CD8-positive, alpha-beta memory T cell (primary cell): ENCODE measurements at places on chromosomes 12 and 14. TPM values are rescaled to one million over a fixed set of nuclear protein-coding genes. Genes with fewer than 3 reads are reported as not detected.

GRCh38 chr12:96343347-96343954, 56.8 kb downstream of the CDK17 start:
- no peak overlapping the region for H3K4me3 ChIP-seq
- H3K27ac ChIP-seq: no peak overlapping the region
- peaks cover 35% of the 10 kb centered on the region for H3K4me1 ChIP-seq

- H3K27ac ChIP-seq: no peak overlapping the region
- no peak overlapping the region for H3K4me3 ChIP-seq
- H3K27me3 ChIP-seq: no peaks in the 10 kb centered on the region
- peak; percentile 15 for DNase-seq
- peaks cover 5% of the 10 kb centered on the region for H3K4me1 ChIP-seq
Observed at GRCh38 chr12:106841510-106842302, 67.2 kb downstream of the RIC8B start.

GRCh38 chr12:12592930-12593329, 18.7 kb upstream of the CREBL2 start:
- DNase-seq: no peak
- H3K27ac ChIP-seq: no peak overlapping the region
- H3K4me3 ChIP-seq: no peak overlapping the region
- no peaks in the 10 kb centered on the region for H3K4me1 ChIP-seq
- no peaks in the 10 kb centered on the region for H3K36me3 ChIP-seq
- H3K27me3 ChIP-seq: no peaks in the 10 kb centered on the region

DNA sequence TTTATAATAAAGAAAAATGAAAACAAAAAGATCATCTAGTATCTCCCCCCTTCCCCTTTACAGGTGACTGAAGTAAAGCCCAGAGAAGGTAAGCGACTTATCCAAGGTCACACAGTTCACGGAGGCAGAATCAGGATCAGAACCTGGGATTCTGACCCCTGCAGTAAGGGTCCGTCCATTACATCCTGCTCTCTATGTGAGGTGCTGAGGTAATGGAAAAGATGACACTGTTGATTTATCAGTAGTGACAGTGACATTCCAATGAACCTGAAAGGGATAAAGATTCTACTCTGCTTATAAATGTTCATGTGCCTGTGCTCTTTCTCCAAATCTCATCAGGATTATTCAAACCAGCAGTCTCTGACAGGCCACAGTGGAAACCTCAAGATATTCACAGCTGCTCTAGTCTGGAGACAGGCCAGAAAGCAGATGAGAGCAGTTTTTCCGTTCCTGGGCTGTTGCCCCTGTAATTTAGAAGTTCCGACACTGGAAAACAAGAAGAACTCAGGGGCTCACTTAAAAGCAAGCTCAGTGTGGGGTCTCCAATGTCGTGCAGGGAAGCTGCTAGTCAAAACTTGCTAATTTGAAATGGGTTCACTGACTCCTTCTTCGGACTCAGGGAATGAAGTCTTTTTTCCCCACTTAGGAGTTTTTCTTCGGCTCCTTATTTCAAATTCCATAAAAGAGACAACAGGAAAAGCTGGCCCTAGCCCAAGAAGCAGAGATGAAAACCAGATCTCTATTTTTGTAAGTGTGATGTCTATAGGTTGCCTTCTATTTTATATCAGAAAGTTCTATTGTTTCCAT, 131.8 kb upstream of the EEA1 start:
- H3K36me3 ChIP-seq: no peaks in the 10 kb centered on the region
- DNase-seq: no peak
- no peak overlapping the region for H3K27ac ChIP-seq
- no peaks in the 10 kb centered on the region for H3K27me3 ChIP-seq

GRCh38 chr14:54667026-54667744, 100.3 kb downstream of the SAMD4A start:
- peaks cover 23% of the 10 kb centered on the region for H3K27me3 ChIP-seq
- H3K4me1 ChIP-seq: peaks cover 16% of the 10 kb centered on the region
- no peak overlapping the region for H3K27ac ChIP-seq
- H3K4me3 ChIP-seq: no peak overlapping the region

- H3K27ac ChIP-seq: no peak overlapping the region
- no peaks in the 10 kb centered on the region for H3K4me1 ChIP-seq
- no peaks in the 10 kb centered on the region for H3K36me3 ChIP-seq
- H3K4me3 ChIP-seq: no peak overlapping the region
- H3K27me3 ChIP-seq: no peaks in the 10 kb centered on the region
Observed at GRCh38 chr14:104923640-104924420, 849 bp upstream of the PLD4 start.

The GYS2 gene
- not detected for total RNA-seq

GRCh38 chr12:26327975-26328644, 132.7 kb downstream of the SSPN start:
- H3K27ac ChIP-seq: no peak overlapping the region
- H3K4me1 ChIP-seq: no peaks in the 10 kb centered on the region
- no peak for DNase-seq
- no peaks in the 10 kb centered on the region for H3K36me3 ChIP-seq
- H3K4me3 ChIP-seq: no peak overlapping the region
- H3K27me3 ChIP-seq: no peaks in the 10 kb centered on the region

DNA sequence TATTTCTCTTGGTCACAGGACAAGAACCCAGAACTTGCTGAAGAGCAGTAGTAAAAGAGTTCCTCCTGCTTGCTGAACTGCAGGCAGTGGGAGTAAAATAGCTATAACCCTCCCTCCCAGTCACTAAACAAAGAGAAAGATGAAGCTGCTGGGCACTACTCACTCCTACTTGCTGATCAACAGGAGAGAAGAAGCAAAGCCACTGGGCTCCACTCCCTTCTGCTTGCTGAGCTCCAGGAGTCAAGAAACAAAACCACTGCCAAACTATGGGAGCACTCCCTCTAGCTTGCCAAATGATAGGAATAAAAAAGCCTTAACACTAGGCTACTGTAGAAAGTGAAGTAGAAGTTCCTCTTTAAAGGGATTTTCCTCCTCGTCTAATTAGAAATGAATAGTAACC, 155.3 kb downstream of the RASSF9 start:
- no peaks in the 10 kb centered on the region for H3K36me3 ChIP-seq
- H3K27me3 ChIP-seq: no peaks in the 10 kb centered on the region
- no peak overlapping the region for H3K27ac ChIP-seq
- no peak overlapping the region for H3K4me3 ChIP-seq
- DNase-seq: no peak

DNA sequence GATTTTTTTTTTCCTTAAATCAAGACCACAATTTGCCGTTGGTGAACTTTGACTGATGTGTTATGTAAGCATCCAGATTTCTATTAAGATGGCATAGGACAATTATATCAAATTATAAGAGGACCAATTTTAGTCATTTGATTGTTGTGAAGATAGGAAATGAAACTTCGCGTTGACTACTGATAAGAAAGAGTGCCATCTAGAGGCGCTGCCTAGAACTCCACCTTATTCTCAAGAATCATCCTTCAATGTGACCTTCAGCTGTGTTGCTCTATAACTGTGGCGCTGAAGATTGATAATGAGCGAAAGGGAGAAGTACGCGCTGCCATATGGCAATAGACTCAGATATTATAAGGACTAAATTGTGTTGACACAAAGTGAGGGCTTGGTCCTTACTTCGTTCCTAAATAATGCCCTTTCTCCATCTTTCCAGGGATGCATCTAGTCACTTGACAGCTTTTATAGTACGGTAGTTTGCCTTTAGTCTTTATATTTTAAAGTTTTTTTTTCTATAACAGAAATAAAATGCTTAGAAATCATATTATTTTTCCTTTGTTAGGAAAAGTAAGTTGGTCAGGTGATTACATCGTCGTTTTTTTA, 350.8 kb upstream of the STXBP6 start:
- H3K36me3 ChIP-seq: no peaks in the 10 kb centered on the region
- DNase-seq: no peak
- no peak overlapping the region for H3K27ac ChIP-seq
- H3K27me3 ChIP-seq: no peaks in the 10 kb centered on the region
- no peak overlapping the region for H3K4me3 ChIP-seq
- no peaks in the 10 kb centered on the region for H3K4me1 ChIP-seq

The PPP4R4 gene
- total RNA-seq: 1.8 TPM

The ART4 gene
- not detected for total RNA-seq
